ENCODE measurements at places on chromosomes 1 and 21.

DNA sequence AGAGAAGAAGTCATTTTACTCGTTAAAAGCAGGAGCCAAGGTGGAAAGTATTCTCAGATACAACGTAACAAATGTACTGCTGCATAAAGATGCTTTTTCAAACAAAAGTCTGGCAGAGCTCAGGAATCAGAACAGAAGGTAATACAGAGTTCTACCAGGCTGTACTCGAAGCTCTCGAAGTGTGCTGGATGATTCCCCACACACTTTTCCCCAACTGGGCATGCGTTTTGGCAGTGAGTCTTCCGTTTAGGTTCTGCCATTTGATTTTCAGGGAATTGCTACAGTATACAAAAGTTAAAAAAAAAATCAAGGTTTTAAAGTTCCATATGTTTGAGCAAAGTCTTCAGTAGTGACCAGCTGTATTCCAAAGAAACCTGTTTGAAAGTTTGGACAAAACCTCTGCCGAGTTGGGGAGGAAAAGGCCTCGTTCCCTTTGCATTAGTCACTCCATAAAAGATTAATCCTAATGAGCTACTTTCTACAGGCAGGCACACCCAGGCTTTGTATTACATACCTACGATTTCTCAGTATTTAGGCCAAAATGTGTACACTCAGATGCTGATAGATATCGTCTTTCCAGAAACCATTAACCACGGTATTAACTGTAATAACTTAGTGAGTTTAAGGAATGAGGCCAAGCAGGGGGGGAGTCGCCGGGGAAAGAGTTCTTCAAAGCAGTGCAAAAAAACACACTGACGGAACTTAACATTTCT, 477.1 kb downstream of the LMO4 start:
- DNase-seq = no peak

DNA sequence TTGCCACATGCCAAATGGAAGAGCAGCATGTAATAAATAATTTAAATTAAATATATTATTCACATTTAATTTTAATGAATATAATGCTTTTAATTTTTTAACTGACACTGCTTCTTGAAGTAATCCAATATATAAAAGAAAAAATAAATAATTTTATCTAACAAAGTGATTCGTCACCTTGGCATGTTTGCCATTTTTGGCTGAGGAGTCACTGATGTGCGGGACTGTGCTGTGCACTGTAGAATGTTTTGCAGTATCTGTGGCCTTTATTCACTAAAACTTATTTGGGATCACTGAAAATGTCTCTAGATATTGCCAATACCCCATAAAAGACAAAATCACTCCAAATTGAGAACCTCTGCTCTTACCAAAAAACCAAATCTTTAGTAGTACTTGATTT, 807.8 kb downstream of the BRINP3 start:
- DNase-seq = no peak

- DNase-seq = peak; percentile 32
Observed at GRCh38 chr1:226029093-226029496, 30.0 kb upstream of the SDE2 start.

DNA sequence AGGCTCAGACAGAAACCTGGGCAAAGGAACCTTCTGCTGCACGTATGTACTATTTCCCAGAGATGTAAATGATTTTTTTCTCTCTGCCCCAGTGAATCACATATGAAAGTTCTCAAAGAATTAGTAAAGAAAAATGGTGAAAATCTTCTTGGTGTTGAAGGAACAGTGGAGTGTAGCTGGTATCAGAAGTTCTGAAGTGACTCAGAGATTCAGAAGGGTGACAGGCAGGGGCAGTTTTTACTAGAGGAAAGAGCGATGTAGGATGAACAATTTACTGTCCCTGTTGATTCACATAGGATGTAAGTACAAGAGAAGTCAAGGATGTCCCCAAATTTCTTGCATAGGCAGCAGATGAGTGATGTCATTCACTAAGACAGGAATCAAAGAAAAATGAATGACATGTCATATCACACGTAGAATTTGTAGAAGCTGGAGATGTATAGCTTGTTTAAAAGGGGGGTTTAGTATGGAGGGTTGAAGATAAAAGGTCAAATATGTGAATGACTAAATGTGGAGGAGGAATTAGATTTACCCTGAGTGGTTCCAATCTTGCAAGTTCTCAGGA, 26.4 kb downstream of the WLS start:
- no peak for DNase-seq

GRCh38 chr21:28213261-28213660, 779.4 kb downstream of the LTN1 start:
- no peak for DNase-seq

GRCh38 chr21:38322311-38322950, 65.6 kb downstream of the KCNJ15 start:
- DNase-seq = no peak

- no peak for DNase-seq
Observed at GRCh38 chr1:205061227-205061626, 18.2 kb downstream of the CNTN2 start.

- no peak for DNase-seq
Observed at GRCh38 chr1:56541408-56541807, 38.0 kb downstream of the PLPP3 start.

GRCh38 chr21:45178070-45178608, 103.8 kb downstream of the ADARB1 start:
- no peak for DNase-seq

GRCh38 chr1:15290382-15290781, 43.4 kb downstream of the FHAD1 start:
- DNase-seq = no peak

DNA sequence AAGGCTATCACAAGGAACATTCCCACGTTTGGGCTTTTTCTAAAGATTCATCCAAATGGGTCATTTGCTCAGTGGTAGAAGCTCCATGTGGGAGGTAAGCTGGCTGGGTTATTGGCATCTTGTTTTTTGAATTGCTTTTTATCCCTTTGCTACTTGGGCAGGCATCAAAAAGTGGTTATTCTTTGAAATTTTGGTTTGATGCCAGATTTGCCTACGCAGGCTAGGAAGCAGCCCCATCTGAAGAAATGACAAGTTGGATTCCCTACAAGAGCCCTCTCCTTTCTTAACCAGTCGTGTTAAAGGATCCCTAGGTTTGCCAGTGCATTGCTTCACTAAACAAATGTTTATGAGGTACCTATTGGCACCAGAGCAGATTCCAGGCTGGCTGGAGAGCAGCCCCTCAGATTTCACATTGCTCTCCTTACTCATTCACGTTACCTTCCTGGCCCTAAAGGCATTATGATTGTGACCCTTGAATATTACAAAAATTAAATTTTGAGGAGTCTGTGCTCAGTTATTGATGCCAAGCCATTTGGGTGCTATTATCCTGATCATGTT, 38.8 kb downstream of the ARID1A start:
- no peak for DNase-seq

DNA sequence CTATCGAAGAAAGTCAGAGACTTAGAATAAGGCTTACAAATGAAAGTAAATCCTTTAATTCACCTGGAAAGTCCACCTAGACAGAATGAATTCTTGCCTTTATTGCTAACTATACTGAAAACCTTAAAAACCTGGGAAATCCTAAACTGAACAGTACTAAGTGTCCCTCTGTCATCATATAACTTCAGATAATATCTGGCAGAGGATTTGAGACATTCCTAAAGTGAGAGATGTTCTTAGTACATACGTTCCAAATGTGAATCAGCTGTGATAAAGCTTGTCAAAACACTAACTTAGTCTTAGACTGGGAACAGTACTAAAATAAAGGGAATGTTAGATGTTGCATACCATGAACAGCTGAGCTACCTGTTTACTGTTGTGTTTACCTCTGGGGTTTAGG, 121.7 kb downstream of the TNFSF18 start:
- DNase-seq = no peak

- no peak for DNase-seq
Observed at GRCh38 chr1:16116625-16117024, 39.2 kb downstream of the EPHA2 start.

GRCh38 chr21:32717851-32718316, 9.9 kb downstream of the SYNJ1 start:
- DNase-seq = no peak

GRCh38 chr1:151311589-151312331, 15.5 kb downstream of the PI4KB start:
- no peak for DNase-seq

GRCh38 chr1:63663873-63664272, 70.7 kb downstream of the PGM1 start:
- no peak for DNase-seq

GRCh38 chr1:204465546-204466415, 28.8 kb downstream of the PIK3C2B start:
- DNase-seq = no peak

DNA sequence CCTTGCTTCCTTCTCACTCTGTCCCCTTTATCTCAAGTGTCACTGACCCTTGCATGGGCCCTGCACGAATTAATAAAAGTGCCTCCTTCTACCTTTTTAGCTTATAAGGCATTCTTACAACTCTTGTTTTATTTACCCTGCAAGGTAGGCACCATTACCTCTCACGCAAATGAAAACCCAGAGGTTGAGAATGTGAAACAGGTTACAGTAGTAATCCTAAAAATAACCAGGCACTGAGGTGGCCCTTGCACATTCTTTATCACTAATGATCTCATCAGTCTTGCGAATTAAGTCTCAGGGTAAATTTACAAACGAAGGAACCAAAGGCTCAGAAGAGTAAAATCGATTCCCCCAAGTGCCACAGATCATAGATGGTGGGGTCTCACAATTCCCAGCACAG, 3.7 kb downstream of the GLIS1 start:
- DNase-seq = no peak
